HS-27A (cell line): ENCODE measurements at places on chromosomes 12 and 14.

DNA sequence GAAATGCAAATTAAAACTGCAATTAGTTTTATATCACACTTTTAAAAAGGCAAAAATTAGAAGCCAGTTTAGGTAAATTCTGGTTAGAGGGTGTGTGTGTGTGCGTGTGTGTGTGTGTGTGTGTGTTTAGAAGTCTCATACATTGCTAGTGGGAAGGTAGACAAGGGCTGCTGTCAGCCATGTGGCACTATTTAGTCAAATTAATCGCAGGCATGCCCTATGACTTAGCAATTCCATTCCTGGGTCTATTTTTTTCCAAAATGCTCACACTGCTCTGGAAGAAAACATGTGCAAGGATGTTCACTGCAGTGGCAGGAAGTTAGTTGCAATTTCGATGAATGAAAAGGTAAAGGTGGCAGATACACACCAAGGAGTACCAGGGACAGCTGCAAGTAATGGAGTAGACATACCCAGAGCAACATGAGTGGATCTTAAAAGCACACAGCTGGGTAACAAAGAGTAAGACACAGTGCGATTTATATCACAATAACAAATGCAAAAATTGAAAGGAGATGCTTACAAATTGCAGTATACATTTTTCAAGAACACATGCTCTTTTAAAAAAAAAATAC, 11.6 kb downstream of the CAPZA3 start:
- DNase-seq, result no peak

DNA sequence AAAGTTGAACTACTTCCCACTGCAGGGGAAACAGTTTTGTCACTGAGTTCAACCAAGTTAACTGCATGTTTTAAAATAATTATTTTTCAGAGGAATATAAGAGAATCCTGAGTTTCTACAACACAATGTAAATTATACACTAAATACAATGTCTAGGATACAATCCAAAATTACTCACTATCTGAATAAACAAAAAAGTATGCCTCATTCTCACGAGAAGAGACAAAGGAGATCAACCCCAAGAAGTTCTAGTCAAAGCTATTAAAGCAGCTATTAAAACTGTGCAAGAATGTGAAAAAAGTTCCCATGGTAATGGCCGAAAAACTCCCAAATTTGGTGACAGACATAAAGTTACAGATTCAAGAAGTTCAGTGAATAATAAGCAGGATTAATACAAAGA, 8.8 kb upstream of the KCNK13 start:
- DNase-seq, result no peak

GRCh38 chr14:91089958-91090535, 23.8 kb upstream of the DGLUCY start:
- no peak for DNase-seq

DNA sequence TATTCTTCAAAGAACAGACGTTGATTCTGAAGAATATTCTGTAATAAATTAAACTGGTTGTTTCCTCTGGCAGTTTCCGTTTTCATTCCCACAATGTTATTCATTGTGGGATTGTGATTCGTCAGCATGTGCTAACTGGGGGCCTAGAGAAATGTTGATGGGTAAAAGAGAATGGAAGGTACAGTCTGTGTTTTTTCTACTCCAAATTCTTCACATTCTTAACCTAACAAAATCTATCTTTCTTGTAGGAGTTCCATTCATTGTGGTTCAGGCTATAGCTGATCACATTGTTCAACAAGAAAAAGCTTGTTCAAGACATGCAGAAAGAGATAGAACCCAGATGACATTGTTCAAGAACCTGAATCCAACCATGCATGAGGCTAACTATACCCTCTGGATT, 5.9 kb downstream of the CD163 start:
- no peak for DNase-seq

GRCh38 chr12:65495233-65495632, 216.8 kb downstream of the MSRB3 start:
- DNase-seq, result peak; percentile 80

GRCh38 chr12:116093915-116094314, 183.6 kb downstream of the MED13L start:
- DNase-seq, result no peak

DNA sequence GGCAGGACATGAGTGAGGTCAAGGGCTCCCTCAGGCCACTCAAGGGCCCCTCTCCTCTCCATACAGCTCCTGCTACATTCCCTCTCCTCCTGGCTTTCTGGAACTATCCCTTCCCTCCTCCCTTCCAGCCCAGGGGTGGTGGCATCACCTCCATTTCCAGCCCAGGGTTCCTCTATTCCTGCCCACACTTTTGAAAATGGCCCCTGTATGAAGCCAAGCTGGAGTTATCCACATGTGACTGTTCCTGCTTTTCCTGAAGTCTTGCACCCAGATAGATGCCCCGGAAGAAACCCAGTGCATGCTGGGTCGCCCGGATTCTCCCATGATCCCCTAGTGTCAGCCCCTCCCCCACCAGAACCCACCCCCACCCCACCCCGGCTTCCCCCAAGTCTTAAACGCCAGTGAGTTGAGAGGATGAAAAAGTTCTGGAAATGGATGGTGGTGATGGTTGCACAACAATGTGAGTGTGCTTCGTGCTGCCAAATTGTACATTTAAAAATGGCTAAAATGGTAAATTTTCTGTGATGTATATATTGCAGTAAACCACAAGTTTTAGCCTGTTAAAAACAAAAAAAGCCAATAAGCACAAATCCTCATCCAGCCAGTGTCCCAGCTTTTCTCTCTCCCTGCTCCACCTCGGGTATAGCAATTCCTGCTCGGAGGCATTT, 136.9 kb downstream of the SCARB1 start:
- no peak for DNase-seq

- no peak for DNase-seq
Observed at GRCh38 chr14:75675265-75675960, 14.4 kb downstream of the TTLL5 start.

DNA sequence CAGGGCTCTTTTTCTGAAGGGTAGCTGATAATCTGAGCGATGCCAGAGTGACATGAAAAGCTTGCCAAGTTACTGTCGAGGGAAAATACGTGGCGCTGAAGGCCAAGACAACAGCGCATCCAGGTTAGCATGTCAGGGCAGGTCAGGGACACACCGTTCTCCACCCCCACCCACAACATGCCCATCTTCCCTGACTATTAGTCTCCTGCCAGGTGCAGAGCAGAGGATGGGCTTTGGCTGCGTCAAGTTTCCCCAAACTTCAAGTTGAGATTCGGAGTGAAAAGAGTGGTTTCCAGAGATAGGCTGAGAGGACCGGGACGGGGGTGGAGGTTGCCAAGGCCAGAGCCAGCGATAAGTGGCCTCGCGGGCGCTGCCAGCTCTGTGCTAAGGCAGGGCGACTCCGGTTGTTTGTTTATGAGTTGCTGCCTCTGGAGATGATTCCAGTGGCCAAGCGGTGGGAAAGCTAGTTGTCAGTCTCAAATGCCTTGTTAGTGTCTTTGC, 1.7 kb downstream of the TRHDE start:
- DNase-seq, result no peak

GRCh38 chr12:52461693-52462092, 9.7 kb upstream of the KRT6B start:
- DNase-seq, result no peak

DNA sequence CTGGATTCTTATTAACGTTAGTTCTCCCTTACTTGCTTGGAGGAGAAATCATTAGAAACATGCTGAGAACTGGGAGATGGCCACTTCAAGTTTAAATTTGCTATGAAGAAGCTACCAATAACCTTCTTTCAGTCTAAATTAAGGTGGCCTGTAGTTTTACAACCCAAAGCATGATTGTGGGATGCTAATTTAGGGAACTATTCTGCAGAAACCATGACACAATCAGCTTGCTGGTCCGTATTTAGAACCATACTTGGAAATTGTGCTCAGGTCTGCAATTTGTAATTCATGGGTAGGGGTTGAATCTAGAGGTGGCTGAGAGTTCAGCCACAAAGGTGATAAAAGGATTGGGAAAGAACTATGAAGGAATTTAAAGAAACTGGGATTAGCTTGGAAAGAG, 405.7 kb downstream of the RAD51B start:
- no peak for DNase-seq

GRCh38 chr14:103628221-103628683, 759 bp upstream of the KLC1 start:
- DNase-seq, result no peak

GRCh38 chr12:3200032-3200617, 122.9 kb downstream of the TSPAN9 start:
- DNase-seq, result no peak

GRCh38 chr12:3836641-3837040, 36.6 kb downstream of the PARP11 start:
- no peak for DNase-seq

GRCh38 chr12:76246611-76247010, 101.6 kb downstream of the BBS10 start:
- DNase-seq, result no peak

DNA sequence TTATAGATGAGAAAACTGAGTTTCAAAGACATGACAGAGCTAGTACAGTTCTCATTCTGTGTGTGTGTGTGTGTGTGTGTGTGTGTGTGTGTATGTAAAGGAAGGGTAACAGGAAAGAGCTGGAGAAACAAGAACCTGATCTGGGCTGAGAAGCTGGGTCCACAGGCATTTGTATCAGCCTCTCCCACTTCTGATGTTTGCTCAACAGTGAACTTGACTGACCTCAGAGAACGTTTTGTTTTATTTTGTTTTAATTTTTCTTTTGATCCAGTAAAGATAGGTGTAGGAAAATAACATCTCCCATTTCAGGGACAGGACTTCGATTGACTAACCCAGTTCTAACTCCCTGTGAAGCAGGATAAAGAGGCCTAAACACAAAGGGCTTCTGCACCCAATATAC, 85.4 kb downstream of the STXBP6 start:
- DNase-seq, result no peak

DNA sequence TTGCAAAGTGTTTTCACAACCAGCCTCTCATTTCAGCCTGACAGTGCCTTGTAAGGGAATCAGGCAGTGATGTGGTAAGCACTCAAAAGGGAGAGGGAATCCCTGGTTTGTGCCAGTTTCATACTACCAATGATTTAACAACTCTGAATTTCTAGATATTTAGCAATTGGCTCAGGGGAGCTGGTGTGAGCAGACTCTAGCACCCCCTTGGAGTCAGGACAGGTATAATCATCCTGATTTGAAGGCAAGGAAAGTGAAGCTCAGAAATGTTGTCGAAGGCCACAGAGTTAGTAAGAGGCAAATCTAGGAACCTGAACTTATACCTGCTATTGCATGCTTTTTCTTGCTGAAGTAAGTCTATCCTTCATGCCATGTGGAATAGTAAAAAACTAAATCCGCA, 63.1 kb upstream of the DACT1 start:
- no peak for DNase-seq

- peak; percentile 95 for DNase-seq
Observed at GRCh38 chr12:1429980-1430379, 164.4 kb downstream of the FBXL14 start.

DNA sequence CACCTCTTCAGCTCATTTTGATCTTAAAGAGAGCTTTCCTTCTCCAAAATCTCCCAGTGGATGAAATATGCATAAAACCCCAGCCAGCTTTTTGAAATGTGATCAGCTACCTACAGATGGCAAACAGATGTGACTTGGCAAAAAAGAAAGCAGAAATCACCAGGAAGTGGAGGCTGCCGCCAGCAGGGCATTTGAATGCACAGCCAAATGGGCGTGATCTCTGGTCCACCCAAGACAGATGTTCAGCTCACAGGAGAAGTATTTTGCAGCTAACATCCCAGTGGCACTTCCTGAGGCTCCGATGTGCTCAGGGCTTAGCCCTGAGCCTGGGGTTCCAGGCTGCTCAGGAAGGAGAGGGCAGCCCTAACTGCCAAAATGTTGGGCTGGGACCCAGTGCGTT, 78.3 kb downstream of the LGMN start:
- DNase-seq, result no peak

GRCh38 chr12:84507956-84508850, 404.4 kb downstream of the SLC6A15 start:
- peak; percentile 82 for DNase-seq

DNA sequence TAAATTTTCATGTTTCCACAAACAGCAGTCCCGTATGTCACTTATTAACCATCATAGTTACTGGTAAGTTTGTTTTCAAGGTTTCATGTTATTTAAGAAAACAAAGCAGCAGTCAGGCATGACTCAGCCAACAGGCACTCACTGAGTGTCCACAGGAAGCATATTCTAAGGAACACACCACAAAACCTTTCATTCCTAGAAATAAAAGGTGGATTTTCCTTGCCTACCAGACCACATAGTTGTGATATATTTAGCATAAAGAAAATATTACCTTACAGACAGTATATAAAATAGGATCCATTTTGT, 143.3 kb upstream of the AVPR1A start:
- DNase-seq, result peak; percentile 31

- DNase-seq, result no peak
Observed at GRCh38 chr14:95011445-95012006, 145.8 kb downstream of the DICER1 start.

DNA sequence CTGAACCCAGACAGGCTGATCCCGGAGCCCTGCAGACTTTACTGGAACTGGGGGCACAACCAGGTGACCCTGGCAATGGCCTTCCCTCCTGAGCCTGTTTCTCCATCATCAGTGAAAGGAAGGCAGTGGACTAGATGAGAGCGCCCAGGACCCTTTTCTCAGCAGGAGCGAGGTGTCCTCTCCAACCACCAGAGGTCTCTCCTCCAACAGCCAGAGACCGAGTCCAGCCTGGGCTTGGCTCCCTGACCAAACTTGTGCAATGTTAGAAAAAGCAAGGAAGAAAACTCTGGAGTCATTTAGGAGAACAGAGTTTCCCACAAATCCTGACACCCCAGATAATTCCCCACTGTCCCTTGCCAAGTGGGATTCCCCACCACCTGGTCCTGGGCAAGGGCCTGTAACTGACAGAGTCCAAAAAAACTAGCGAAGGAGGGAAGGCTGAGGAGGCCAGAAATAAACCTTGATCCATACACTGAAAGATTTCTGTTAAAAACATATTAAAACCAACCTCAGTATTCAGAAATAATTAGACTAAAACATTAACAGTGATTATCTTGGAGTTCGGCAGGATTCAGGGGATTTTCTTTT, 9.0 kb downstream of the RPS6KL1 start:
- peak; percentile 17 for DNase-seq

- no peak for DNase-seq
Observed at GRCh38 chr14:61266891-61267740, 14.0 kb downstream of the TMEM30B start.

- DNase-seq, result no peak
Observed at GRCh38 chr12:15562263-15562662, 226.9 kb downstream of the EPS8 start.

DNA sequence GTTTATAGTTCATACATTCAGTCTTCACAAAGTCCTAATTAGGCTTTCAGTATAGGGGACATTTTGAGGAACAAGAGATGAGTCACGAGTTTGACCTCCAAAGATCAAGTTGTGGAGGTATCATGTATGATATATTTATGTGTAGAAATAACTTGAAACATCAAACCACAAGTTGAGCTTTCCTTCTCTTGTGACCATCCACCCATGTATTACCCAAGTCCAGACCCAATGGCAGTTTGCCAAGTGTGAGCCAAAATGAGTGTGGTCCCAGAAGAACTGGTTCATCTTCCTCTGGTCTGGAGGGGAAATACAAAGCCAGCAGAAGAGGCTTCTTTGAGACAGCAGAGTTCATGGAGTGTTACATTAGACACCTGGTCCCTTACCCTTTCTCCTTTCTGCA, 104.9 kb downstream of the ATP23 start:
- DNase-seq, result no peak
